LNCaP clone FGC (cell line): ENCODE measurements at places on chromosomes 12 and 14.

- peak; percentile 35 for DNase-seq
Measured at GRCh38 chr12:95424271-95424994, 49.5 kb upstream of the METAP2 start.

DNA sequence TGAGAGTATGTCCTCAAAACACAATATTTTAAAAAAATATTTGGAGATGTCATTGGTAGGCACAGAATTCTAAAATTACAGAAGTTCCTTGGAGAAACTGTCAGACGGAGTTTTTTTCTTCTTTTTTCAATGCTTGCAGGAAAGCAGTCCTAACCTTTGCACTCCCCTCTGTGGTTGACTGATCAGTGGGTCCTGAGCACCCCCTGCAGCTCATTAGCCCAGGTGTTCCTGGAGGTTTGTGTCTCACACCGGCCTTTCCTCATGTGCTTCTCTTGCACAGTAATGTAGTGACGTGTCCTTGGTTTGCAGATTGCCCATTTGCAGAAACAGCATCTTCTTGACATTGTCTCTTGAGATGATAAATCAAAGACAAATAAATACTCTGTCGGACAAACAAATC, 513.0 kb downstream of the TMEM121 start:
- DNase-seq: peak; percentile 1

GRCh38 chr14:76497550-76498462, 121.9 kb downstream of the ESRRB start:
- no peak for DNase-seq

- DNase-seq: no peak
Measured at GRCh38 chr12:30939234-30939633, 12.7 kb downstream of the TSPAN11 start.

GRCh38 chr12:38782359-38782758, 123.0 kb downstream of the CPNE8 start:
- no peak for DNase-seq

DNA sequence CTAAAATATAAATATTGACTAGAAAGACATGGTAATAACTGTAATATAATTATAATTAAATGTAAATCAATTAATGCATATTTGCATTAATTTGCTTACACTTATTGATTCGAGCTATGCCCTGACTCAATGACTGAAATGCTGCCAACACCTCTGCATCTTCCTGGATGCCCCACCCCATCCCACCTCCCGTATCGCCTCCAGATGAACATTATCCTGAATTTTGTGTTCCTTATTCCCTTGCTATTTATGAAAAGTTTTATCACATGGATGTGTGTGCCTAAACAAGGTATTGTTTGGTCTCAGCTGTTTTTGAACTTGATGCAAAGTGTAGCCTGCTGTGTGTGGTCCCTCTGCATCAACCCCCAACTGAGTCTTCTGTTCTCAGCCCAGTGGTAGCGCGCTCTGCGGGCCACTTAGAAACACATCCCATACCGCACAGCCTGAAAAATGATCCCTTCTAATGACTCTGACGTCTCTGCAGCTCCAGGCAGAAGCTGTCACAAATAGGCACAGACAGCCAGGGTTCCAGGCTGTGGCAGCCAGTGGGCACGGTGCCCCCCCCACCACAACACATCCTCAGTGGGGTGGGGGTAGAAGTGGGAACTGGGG, 96.5 kb downstream of the PRMT8 start:
- DNase-seq: no peak

- DNase-seq: no peak
Measured at GRCh38 chr12:130160711-130161231, 1.5 kb upstream of the FZD10 start.

DNA sequence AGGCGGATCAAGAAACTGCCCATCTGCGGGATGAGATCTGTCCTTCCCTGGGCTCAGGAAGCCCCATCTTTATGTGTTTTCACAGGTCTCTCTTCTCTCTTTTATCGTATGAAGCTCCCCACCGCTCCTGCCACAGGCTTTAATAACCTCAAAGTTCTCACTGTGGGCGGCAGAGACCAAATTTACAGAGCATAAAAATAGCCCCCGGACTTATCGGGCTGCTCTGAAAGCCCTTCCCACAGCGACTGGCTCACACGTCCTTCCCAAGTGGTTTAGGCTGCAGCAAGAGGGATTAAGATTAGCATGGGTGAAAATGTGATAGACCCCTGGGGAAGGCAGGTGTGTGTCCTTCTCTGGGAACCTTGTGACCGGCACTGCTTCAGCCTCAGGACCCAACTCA, 47.8 kb downstream of the TESC start:
- no peak for DNase-seq
